ENCODE measurements at places on chromosomes 6 and 20.

GRCh38 chr20:32526125-32526524, 59.0 kb downstream of the NOL4L start:
- DNase-seq: no peak

- no peak for DNase-seq
Observed at GRCh38 chr6:117188627-117189201, 76.6 kb upstream of the VGLL2 start.

- DNase-seq: peak; percentile 35
Observed at GRCh38 chr20:44979090-44979621, 12.8 kb downstream of the STK4 start.

GRCh38 chr6:2465336-2465735, 219.9 kb upstream of the GMDS start:
- no peak for DNase-seq

DNA sequence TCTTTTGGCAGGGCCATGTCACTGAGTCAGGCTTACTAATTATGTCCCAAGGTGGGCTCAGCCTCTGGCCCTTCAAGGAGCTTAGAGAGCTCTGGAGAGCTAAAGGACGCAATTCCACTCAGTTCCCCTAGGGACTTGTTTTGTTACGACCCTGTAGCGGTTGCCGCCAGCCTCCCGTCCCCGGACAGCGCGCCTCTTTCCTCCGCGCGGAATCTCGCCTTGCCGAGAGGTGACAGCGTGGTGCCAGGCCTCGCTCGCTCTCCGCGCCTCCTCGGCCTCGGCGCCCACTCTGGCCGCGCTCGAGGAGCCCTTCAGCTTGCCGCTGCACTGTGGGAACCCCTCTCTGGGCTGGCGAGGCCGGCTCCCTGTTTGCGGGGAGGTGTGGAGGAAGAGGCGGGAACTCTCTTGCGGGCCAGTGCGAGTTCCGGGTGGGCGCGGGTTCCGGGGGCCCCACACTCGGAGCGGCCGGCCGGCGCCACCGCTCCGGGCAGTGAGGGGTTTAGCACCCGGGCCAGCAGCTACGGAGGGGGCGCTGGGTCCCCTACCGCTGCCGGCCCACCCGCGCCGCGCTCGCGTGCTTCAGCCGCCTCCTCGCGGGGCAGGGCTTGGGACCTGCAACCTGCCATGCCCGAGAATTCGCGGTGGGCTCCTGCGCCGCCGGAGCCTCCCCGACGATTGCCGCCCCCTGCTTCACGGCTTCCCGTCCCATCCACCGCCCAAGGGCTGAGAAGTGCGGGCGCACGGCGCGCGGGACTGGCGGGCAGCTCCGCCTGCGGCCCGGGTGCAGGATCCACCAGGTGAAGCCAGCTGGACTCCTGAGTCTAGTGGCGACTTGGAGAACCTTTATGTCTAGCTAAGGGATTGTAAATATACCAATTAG, 9.9 kb upstream of the ZNF311 start:
- DNase-seq: no peak

GRCh38 chr20:57742507-57743181, 32.8 kb upstream of the PMEPA1 start:
- no peak for DNase-seq

DNA sequence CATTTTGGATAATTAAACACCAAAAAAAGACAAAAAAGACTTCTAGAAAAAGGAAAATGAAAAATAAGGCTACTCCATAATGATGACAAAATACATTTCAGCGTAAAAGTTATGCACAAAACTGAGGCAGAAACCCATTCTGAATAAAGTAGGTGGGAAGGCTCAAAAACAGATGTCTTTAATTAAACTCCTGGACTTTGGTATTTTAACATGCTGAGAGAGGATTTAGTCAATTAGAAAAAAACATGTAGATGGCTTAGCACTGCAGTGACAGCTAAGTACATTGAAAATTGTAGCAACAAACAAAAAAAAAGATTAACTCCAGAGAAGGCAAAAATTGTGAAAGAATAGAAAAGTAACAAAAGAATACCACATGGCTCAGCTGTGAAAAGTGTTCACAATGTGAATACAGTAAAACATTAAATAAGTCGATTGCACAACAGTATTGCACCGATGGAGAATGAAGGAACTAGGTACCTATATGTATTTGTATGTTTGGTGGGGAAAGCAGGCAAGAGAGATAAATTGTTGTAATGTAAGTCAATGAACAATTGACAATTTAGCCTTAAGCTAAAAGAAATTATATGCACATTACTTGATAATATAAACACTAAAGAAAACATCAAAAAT, 59.5 kb downstream of the TBC1D32 start:
- DNase-seq: no peak

Measured in CD4-positive, alpha-beta T cell (primary cell).